ENCODE measurements at places on chromosomes 2 and 18. TPM values are rescaled to one million over a fixed set of nuclear protein-coding genes. Genes with fewer than 3 reads are reported as not detected.

The ARHGAP25 gene
- 0.36 TPM for total RNA-seq

- DNase-seq = no peak
Observed at GRCh38 chr2:44705876-44706480, 235.5 kb upstream of the SIX3 start.

The CRACDL gene
- not detected for total RNA-seq

The ITGA6 gene
- 4.0 TPM for total RNA-seq

DNA sequence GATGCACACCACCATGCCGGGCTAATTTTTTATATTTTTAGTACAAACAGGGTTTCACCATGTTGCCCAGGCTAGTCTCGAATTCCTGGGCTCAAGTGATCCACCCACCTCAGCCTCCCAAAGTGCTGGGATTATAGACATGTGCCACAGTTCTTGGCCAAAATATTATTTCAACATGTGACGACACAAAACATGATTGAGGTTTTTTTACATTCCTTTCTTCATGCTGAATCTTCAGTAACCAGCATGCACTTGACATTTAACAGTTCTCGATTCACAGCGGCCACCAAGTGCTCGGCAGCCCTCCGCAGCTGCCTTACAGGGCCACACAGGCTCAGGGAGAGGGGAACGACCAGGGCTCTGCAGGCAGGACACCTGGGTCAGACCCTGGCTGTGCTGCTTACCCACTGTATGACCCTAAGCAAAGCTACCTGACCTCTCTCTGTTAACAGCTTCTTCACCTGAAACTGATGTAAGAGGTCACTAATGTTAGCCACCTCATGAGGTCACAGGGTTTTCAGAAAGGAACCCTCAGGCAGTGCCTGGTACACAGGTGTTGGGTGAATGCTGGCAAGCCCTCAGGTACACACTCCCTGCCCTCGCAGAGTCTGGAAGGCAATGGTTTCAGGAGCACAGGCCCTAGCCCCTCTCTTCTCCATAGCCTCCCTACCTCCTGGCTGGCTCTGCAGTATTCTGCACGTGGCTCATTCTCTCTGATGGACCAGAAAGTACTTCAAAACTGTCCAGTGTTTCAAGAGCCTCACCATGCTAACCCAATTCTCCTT lies 25.7 kb downstream of the TUBB6 start:
- DNase-seq = no peak

DNA sequence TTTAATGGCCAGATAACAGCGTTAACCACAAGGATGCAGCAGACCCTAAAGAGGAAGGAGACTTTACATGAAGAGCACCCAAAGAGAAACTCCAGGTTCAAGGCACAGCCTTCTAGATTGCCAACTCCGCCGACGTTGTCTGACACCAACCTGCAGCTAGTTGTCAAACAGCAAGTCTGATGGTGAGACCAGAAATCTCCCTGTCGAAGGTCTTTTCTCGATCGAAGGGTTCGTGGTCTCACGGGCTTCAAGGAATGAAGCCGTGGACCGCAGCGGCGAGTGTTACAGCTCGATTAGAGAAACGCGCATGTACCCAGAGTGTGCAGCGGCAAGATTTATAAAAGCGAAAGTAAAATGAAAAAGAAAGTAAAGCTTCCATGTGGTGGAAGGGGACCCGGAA lies 656.3 kb downstream of the XIRP2 start:
- DNase-seq = no peak

The VWC2L gene
- total RNA-seq = not detected

The LYPD6 gene
- total RNA-seq = not detected

The C2orf78 gene
- total RNA-seq = not detected

Measured in fibroblast of the aortic adventitia (primary cell).